ENCODE measurements at places on chromosomes 1 and 21.

DNA sequence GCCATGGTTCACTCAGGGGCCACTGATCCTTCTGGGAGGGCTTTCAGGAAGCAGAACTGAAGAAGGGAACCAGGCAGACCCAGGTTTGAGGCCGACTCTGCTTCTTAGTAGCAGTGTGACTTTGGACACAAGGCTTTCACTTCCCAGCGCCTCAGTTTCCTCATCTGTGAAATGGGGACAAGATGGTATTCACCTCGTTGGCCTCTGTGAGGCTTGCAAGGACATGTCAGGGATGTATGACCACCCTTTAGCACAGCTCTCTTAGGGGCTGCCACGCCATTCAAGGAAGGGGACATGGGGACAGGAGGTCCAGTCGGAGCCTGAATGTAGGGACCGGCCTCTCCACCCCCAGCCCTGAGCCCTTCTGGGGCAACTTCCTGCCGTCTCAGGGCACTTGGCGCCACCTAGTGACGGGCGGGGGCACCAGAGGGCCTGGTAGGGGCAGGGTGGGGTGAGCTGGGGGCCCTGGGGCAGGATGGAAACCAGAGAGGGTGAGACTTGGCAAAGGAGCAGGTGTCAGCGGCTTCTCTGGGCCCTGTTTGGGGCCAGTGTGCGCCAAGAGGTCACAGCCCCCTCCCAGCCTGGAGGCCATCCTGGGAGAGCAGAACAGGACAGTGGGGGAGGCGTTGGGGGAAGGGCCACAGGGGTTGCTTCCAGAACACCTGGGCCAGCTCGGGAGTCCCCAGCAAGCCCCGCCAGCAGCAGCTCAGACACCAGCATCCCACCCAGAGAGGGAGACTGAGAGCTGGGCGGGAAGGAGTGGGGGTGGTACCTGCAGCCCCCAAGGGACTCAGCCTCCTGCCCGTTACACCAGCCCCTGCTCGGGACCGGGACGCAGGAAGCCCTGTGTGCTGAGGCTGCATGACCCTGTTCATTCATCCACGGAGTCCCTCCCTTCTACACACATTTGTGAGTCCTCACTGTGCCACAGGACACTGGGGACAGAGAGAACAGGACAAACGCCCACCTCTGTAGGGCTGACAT, 102.5 kb upstream of the TARDBP start:
- peak; percentile 82 for DNase-seq

DNA sequence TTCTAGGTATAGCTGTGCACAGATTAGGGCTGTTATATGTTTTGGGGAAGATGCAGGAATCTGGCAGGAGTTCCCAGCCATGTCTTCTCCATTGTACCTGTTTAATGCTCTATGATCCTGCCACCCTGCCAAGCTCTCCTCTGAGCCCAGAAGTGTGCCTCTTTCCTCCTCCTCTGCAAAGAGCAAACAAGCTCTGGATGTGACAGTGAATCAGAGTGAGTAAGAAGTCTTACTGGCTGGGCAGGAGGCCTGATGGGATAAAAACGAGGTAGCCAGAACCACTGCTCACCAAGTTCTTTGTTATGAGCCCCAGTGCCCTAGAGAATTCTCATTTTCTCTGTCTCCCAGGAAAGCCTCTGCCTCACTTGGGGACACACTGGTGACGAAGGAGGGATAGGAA, 69.0 kb downstream of the BRINP2 start:
- DNase-seq = no peak

DNA sequence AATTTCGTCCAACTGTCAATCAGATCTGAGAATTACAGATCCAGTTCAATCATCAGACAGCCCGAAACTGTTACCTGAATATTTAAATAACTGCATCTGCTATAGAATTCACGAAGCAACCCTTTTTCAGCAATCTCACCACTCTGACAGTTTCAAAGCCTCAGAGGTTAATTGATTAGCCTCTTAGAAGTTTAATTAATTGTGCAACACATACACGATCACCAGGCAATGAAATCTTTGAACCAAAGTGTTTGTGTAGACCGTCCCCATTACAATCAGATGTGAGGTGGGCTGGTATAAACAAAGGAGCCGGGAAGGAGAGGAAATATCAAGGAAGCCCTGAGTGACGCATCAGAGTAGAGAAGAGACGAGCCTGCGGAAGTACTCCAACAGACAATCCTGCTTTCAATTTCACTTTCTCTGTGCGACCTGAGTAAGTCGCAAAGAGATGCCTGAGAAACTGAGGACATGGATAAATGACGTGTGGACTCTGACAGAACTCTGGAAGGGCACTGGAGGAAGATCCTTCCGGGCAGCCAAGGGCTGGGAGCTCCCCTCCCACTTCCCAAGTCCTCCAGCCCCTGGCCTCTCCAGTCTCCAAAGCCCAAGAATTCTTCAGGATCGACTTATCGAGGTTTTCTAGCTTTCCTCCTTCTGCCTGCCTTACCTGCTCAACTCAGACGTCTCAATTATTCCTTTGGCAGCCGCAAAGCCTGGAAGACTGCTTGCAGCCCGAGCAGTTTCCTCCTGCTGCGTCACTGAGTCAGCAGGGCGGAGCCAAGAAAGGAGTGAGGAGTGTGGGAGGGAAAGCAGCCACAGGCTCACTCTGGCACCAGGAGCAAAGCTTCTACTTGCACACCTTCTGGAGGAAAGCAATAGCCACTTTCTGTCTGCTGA, at the start of gene RNASEL:
RNASEL (minus strand) TSS at position 757 of the 897 bp plus-strand sequence. CDS start 2,450 bp downstream, outside the sequence.
- DNase-seq = peak; percentile 86

DNA sequence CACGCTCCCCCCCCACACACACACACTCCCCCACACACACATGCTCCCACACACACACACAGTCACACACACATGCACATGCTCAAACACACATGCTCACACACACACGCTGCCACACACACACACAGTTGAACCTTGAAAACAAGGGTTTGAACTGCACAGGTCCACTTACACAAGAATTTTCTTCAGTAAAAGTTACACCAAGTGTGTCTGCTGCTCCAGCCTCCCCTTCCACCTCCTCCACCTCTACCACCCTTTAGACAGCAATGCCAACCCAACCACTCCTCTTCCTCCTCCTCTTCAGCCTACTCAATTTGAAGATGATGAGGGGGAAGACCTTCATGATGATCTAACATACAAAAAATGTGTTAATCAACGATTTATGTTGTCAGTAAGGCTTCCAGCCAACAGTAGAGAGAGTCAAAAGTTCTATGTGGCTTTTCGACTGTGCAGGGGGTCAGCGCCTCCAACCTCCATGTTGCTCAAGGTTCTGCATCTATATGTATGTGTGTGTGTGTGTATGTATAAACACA, 26.8 kb downstream of the HSF2BP start:
- DNase-seq = no peak

GRCh38 chr1:77994117-77994705, 10.5 kb upstream of the DNAJB4 start:
- no peak for DNase-seq

- no peak for DNase-seq
These were observed 26.4 kb downstream of the OPTC start for GRCh38 chr1:203520315-203520714.

DNA sequence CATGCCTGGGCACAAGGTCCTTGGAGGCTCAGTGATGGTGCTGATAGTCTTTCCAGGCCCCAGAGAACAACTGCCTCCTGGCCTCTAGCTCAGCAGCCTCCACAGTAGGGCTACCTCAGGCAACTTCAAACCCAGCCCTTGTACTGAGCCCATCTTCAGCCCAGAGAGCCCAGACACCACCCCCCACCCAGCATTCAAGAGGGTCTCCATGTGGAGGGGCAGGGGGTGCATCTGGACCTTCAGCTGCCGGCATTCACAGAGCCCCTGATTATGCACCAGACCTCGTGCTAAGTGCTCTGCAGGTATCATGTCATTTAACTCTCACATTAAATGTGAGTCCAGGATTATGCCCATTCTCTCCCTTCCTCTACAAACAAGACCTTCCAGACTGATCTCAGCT, 197.0 kb upstream of the ZC3H12A start:
- no peak for DNase-seq

GRCh38 chr1:181015251-181015615, 7.4 kb downstream of the STX6 start:
- DNase-seq = no peak

GRCh38 chr1:157916887-157917570, 75.4 kb upstream of the CD5L start:
- no peak for DNase-seq

- no peak for DNase-seq
These were observed 158.6 kb downstream of the PGBD5 start for GRCh38 chr1:230267338-230268065.

- DNase-seq = no peak
These were observed 54.4 kb upstream of the SCMH1 start for GRCh38 chr1:41296506-41296905.

- no peak for DNase-seq
These were observed 3.4 kb downstream of the DCST1 start for GRCh38 chr1:155037043-155037442.

Data from K562 (cell line).